ENCODE measurements at places on chromosomes 6 and 20.

GRCh38 chr6:169846286-169847056, 95.0 kb downstream of the ERMARD start:
- DNase-seq = no peak

DNA sequence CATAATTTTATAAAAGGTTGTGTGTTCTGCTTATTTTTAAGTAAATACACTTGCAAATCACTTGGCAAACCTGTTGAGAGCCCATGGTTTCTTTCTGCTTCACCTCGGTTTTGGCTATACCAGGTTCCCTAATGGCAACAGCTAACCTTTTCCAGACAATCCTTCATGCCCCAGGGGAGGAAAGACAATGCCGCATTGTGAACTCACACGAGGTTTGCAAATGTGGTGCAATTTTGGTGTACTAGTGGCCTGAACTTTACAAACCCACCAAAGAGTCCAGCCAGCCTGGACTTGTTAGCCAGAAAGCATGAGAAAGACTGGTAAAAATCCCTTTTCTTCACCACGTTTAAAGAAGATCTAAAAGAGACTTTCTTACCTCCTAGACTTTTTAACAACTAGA, 84.8 kb upstream of the SOX4 start:
- DNase-seq = no peak

DNA sequence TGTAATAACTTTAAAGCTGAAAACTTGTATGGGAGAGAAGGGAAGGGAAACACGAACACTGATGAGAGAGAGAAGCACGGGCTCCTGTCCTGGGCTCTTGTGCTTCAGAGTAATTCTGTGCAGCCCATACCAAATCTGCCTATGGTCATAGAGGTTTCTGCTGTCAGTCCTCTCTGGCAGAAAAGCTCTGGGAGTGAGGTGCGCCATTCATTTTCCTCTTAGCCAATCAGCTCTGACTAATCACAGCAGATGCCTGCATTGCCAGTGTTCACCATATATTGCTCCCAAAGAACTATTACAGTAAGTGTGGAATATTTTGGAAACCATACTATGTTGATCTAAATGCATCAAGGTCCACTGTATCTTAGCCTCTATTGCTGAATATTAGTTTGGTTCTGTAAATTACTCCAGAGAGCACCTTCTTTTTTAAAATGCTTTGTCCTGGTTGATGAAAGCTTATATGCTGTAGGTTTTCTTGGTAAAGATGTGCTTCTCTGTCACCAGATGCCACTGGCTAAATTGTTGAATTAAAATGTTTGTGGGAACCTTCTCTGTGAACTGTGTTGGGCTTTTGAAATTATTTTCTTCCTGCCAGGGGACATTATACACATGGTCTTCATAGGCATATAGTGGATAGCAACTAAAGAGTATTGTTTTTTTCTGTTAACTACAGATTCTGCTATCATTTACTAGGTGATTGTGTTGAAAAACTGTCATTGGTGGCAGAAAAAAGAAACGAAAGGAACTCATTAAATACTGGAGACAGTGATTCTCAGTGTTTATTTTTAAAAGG, 38.3 kb downstream of the DCBLD1 start:
- DNase-seq = no peak

- peak; percentile 38 for DNase-seq
These were observed 12.1 kb downstream of the FOXS1 start for GRCh38 chr20:31833130-31833930.

GRCh38 chr20:35271904-35272303, 6.0 kb downstream of the MMP24OS start:
- no peak for DNase-seq

DNA sequence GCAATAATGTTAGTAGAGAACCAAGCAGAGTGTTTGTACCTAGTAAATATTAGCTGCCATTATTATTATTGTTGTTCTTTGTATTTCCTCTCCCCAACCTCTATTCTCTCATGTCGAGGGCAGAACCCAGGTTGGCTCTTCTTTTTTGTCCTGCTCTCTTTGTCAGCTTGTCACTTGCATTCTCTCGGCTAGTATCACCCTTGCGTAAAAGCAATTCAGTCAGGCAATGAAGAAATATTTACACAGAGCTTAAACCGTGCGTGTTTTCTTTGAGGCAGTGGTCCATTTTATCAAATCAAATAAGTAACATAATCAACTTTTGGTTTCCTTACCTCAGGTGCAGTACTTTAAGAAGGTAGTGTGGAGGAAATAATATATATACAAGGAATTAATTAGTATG, 83.9 kb downstream of the TULP4 start:
- no peak for DNase-seq

DNA sequence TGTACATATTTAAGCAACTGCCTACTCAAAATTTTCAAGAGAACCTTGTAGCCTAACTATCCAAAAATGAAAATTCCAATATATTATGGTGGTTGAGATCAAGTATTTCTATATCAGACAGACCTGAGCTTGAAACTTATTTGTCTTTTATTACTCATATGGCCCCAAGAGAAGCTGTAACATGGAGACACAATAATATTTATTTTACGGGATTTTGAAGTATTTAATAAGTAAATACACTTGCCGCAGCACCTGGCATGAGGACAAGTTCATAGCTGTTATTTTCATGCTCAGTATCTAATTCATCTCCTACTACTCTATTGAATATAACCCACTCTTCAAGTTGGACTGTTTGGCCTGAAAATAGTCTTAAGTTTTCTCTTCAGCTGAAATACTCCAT, 28.0 kb downstream of the PTPRK start:
- DNase-seq = no peak

DNA sequence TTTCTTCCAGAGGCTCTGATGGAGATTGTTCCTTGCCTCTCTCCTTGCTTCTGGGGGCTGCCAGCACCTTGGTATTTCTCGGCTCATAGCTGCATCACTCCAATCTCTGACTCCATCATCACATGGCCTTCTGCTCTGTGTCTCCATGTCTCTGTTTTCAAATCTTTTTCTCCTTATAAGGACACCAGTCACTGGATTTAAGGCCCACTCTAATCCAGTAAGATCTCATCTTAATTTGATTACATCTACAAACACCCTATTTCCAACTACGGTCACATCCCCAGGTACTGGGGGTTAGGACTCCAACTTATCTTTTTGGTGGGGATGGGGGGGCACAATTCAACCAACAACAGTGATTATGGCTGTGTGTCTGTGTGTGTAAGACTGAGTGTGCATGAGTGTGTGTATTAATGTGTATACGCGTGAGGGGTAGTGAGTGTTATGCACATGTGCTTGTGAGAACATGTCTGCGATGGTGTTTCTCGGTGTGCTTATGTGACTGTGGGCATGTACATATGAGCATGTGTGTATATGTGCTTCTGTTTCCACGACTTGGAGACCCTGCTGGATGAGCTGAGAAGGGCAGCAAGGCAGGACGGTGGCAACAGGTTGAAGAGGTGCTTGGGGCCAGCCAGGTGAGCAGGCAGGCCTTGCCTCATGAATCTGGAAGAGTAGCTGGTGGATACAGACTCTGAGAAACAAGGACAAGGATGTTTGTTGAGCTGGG, 130.5 kb downstream of the MRPL14 start:
- no peak for DNase-seq

DNA sequence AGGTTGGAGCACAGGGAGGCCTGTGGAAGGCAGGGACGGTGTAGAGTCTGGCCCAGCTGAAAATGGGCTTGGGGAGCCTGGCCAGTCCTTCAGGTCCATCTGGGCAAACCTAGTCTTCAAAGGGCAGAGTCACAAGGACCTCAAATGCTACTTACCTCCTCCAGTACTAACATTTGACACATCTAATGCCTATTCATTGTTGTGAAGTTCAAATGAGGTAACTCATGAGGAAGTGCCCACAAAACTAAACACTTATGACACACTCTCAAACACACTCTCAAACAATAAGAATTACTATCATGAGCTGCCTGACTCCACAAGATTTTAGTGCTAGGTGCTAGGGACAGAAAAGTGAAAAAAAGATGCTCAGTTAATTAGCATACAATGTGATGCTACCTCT, 27.1 kb downstream of the DAAM2 start:
- no peak for DNase-seq

GRCh38 chr6:99092461-99092860, 144.7 kb upstream of the FBXL4 start:
- no peak for DNase-seq

DNA sequence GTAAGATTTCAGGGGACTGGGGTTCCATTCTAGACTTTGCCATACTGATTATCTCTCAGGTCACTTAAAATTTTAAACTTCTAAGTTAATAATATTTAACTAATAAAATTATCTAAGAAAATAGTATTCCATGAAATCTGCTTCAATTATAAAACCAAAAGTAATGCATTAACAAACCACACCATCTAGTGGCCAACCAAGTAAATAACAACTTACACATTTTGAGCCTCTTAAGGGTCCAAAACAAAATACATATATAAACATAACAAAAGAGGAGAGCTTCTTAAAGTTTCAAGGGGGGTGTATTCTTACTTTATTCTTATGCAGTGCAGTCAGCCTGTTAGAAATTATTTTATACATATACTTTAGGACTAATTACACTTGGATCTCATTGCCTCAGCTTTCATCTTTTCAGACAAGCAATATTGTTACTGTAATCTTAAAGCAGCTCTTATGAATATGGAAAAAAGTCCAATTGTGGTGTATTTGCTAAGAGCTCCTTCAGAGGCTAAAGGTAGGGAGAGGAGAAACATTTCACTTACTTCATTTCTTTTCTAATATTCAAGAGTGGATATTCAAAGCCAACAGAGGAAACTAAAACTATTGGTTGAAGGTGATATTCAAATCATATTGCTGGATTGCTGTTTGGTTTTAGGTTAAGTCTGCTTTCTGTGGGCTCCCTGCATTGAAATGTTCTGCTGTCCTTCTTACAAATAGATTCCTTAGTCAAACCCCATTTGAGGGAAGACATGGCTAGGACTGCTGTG, 199.7 kb upstream of the SIM1 start:
- peak; percentile 19 for DNase-seq

DNA sequence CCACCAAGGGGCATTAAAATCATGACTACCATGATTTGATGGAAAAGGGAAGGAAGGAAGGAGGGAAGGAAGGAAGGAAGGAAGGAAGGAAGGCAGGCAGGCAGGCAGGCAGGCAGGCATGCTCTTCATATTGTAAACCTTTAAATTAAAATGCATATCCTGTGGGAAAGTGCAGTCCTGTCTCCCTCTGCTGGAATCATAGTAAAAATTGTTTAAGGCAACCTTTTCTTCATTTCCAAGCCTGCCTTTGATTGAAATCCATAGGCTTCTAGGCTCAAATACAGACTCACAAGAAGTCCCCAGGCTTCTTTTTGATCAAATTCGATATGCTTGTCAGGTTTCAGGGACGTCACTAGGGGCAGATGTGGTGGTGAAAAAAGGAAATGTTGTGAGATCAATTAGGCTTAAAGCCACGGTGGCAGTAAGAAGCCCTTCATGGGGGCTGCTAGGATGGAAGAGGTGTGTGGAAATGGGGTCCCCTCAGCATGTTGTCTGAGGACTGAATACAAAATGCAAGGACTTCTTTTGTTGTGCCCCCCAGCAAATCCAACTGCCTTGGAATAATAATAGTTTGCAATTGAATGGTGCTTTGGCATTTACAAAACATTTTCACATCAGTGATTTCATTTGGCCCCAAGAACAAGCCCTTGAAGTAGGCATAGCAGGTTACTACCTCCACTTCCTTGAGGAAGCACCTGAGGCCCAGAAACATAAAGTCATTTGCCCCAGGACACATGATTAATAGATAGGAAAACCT, 25.6 kb upstream of the GABRR1 start:
- DNase-seq = no peak

- DNase-seq = no peak
These were observed 2.4 kb downstream of the DYNLT1 start for GRCh38 chr6:158642097-158642601.

DNA sequence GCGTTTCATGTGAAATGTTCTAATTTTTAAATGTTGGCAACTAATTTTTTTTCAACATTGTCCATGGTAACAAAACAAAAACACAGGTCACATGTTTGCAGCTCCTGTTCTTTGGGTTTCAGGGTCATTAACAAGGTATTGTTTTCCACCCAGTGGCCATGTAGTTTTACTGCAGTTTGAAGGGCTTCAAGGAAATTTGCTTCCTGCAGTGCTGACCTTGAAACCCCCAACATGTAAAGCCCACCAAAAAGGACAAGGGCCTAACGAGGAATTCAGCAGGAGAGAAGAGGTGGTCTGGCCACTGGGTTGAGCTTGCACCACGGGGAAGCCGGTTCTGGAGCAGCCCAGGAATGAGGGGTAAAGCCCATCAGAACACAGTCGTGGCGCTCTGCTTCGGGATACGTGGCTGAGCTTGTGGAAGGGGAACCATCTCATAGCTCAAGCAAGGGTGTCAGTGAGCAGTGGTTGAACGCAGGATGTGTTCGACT, 13.9 kb upstream of the KLHL31 start:
- peak; percentile 40 for DNase-seq

- no peak for DNase-seq
These were observed 25.8 kb upstream of the CEP85L start for GRCh38 chr6:118677193-118677592.
